ENCODE measurements at places on chromosomes 12 and 14. TPM values are rescaled to one million over a fixed set of nuclear protein-coding genes. Genes with fewer than 3 reads are reported as not detected.

Gene CIROP
- not detected for total RNA-seq

Gene CCDC177
- total RNA-seq = not detected

Gene TMEM179
- not detected for total RNA-seq

Gene TTC9
- 0.46 TPM for total RNA-seq

Gene CARMIL3
- not detected for total RNA-seq

Gene SMCO2
- total RNA-seq = 0.31 TPM

Gene TRHDE
- total RNA-seq = 0.47 TPM

Gene KRT6B
- total RNA-seq = 1,696 TPM

Gene MTA1
- 46.4 TPM for total RNA-seq

Gene CLEC9A
- not detected for total RNA-seq

Gene KRT75
- 4.9 TPM for total RNA-seq

Gene P2RX2
- not detected for total RNA-seq

Gene C12orf60
- 2.7 TPM for total RNA-seq

Gene C14orf180
- not detected for total RNA-seq

Gene KRT85
- total RNA-seq = not detected

Gene GNB3
- 0.47 TPM for total RNA-seq

Gene KRT73
- total RNA-seq = not detected

Gene LRIG3
- 23.0 TPM for total RNA-seq

Gene PIGH
- 16.0 TPM for total RNA-seq

Gene CCDC60
- not detected for total RNA-seq

Gene SH2B3
- total RNA-seq = 28.9 TPM

Gene SLC5A8
- total RNA-seq = 0.08 TPM

Gene GPR137C
- not detected for total RNA-seq

Gene KRT86
- 0.08 TPM for total RNA-seq

Gene CABP1
- not detected for total RNA-seq

Gene SART3
- total RNA-seq = 26.6 TPM

Gene TDRD9
- total RNA-seq = 0.62 TPM
